ENCODE measurements at places on chromosomes 13 and 19.

- DNase-seq = no peak
Measured at GRCh38 chr19:44803442-44804428, 5.2 kb upstream of the BCAM start.

- no peak for DNase-seq
Measured at GRCh38 chr13:96346921-96347320, 257.0 kb downstream of the HS6ST3 start.

GRCh38 chr13:36728006-36728405 is 54.2 kb downstream of the SERTM1 start:
- peak; percentile 80 for DNase-seq

GRCh38 chr13:67377919-67378318 is 147.8 kb upstream of the PCDH9 start:
- DNase-seq = no peak

- no peak for DNase-seq
Measured at GRCh38 chr19:46499692-46500091, 4.0 kb upstream of the PNMA8B start.

DNA sequence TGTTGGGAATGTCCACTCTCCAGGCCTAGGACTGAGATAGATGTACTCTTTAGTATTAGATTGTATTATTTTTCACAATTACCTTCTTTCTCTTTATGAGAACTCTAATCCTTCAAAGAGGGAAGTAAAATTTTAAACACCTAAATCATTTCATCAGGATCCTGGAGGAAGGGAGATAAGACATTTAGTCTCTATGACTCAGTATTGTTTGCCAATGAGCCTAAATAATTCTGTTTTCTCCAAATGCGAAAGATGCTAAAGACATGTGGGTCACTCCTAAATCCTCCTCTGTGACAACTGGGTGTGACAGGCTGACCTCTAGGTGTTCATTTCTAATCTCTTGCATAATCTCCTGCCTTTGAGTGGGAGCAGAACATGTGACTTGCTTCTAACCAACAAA is 1736.6 kb upstream of the MIR17HG start:
- DNase-seq = peak; percentile 4

GRCh38 chr13:46874006-46874405 is 22.8 kb downstream of the HTR2A start:
- DNase-seq = no peak

GRCh38 chr13:97329331-97329730 is 104.6 kb upstream of the RAP2A start:
- peak; percentile 40 for DNase-seq

DNA sequence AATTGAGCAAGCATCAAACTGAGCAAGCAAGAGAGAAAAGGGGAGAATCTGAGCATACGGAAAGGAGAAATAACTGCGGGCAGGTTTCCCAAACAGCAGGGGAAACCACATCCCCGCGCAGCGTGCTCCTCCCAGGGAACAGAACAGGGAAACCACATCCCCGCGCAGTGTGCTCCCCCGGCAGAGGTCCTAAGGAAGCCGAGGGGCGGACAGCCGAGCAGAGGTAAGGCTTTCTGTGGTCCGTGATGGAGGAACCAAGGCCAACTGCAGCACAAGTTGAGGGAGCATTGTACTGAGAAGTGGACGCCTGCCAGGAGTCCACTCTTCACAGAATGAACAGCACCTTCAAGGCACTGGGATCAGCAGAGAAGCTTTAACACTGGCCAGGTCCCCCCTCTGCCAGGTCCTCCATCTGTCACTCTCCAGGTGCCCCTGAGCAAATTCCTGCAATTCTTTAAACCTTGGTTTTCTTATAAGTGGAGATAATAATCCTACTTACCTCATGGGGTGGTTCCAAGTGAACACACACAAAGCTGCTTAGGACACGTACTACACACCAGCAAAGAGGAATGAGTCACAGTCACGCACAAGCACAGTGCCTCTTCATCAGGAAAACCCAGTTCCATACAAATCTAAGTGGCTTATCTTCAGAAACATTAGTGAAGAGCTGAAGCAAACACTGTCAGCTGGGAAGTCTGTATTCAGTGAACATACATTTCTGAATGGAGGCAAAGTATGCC is 23.0 kb upstream of the LAMP1 start:
- DNase-seq = peak; percentile 87

- DNase-seq = no peak
Measured at GRCh38 chr19:29564574-29565005, 38.8 kb downstream of the VSTM2B start.

GRCh38 chr13:50448535-50448998 is 394.9 kb downstream of the DLEU7 start:
- no peak for DNase-seq

- DNase-seq = no peak
Measured at GRCh38 chr19:42121036-42121621, 11.1 kb downstream of the POU2F2 start.

- DNase-seq = no peak
Measured at GRCh38 chr13:110265341-110265681, 41.6 kb downstream of the COL4A1 start.

DNA sequence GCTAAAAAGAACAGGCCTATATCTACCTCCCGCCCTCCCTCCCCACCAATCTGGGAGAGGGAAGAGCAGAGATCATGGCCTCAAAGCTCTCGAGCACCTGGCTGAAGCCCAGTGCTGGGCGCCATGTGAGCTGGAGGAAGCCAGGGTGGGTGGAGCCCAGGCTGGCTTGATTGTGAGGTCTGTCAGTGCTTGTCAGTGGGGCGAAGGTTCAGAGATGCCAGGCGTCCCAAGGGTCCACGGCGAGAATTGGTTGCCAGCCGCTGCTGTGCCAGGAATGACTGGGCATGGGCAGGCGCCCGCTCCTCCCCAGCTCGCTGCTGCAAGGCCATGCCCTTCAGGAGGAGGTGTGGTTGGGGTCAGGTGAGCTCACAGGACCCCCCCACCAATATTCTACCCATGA is 11.5 kb downstream of the BEST2 start:
- no peak for DNase-seq

DNA sequence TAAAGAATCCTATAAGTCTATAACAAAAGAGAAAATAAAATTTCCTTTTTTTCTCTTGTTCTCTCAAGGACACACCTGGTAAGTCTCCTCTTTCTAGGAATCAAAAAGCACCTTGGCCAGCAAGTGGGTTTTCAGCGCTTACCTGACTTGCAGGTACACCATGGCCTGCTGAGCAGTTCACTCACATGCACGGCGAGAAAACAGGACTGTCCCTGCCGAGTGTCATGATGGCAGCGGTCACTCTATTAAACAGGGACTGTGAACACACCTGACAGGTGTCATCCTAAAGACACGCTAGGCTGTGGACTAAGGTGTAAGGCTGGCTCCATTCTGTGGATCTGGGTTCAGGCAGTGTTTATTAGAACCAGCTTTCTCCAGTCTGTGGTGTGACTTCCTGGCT is 170.2 kb downstream of the TEX29 start:
- no peak for DNase-seq

- DNase-seq = no peak
Measured at GRCh38 chr13:25175026-25175425, 2.9 kb upstream of the AMER2 start.

DNA sequence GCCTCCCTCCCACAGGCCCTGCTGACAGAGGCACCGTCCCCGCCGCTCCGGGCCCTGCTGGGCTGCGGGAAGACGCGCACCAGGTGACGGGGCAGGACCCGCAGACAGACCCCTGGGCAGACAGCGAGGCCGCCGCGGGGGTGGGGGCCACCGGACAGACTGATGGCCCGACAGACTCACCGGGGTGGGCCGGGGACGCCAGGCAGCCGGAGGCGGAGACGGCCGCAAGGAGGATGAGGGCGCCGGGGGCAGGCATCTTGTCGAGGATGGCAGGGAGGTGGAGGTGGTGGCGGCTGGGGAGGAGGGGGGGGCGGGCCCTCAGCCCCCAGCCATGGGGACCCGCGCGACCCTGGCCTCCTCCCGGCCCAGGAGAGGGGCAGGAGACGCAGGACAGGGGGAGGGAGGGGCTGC is 309 bp downstream of the LMTK3 start:
- DNase-seq = no peak

DNA sequence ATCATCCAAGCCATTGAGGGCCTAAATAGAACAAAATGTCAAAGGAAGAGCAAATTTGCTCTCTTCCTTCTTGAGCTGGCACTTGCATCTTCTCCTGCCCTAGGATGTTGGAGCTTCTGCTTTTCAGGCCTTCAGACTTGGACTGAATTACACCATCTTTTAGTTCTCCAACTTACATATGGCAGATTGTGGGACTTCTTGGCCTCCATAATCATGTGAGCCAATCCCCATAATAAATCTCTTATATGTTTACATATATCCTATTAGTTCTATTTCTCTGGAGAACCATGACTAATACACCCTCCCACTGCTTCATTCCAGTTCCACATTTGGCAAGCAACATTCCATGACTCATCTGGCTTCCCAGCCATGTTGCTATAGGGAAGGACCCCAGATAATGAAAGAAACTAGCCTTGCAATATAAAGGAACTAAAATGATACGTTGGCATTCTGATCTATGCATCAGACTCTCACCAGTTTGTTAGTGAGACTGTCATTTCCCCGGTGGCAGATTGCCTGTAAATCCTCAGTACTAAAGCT is 11.0 kb upstream of the ACOD1 start:
- peak; percentile 97 for DNase-seq

DNA sequence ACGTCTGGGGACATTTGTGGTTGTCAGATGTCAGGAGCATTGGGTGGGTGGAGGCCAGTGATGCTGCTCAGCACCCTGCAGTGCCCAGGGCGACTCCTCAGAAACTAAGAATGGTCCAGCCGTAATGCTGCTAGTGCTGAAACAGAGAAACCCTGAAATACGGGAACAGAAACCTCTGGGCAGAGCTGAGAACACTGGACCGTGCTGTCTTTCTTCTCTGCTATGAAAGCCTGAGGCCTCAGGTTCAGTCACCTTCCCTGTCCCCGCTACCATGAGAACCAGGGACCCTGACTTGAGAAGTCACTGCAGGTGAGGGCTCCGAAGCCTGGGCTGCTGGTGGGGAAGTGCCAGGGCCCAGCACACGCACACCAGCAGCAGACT is 13.4 kb downstream of the CAPS start:
- DNase-seq = no peak

- no peak for DNase-seq
Measured at GRCh38 chr19:47322058-47322457, 9.9 kb upstream of the C5AR2 start.
